RCC 7860 (cell line): ENCODE measurements at places on chromosomes 7 and 10.

GRCh38 chr7:45177801-45178200 lies 20.2 kb downstream of the RAMP3 start:
- no peak for DNase-seq

DNA sequence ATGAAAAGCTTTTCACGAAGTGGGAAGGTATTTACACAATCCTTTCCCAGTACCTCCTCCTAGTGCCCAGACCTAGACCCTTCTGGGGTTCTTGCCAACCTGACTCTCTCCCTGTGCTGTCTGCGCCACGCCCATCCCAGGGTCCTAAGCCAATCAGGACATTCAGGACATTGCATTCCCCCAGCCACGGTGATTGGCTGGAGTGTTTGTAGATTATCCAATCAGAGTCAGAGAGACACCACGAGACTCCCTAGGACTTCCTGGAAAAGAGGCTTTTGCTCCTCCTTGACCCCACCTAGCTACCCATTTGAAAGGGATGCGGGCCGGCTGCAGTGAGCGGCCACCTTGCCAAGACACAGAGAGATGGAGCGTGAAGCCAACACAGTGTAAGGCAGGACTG lies 3.5 kb upstream of the GDF2 start:
- peak; percentile 5 for DNase-seq

DNA sequence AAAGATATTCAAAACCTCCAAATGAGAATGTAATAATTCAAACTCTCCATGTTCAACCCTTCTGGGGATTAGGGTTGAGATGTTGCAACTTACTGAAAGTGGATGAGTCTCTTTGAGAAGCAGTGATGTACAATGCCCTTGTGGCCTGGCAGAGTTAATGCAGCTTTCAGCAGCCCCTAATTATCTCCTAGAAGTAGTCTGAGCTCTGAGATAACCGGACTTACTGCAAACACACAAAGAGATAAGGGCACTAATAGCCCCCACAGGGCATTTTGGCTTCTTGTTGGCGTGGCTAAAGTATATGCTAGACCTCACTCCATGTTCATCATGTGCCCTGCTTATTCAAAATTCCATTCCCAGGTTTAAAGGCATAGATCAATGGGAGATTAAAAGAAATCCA lies 404.7 kb downstream of the NEBL start:
- no peak for DNase-seq

DNA sequence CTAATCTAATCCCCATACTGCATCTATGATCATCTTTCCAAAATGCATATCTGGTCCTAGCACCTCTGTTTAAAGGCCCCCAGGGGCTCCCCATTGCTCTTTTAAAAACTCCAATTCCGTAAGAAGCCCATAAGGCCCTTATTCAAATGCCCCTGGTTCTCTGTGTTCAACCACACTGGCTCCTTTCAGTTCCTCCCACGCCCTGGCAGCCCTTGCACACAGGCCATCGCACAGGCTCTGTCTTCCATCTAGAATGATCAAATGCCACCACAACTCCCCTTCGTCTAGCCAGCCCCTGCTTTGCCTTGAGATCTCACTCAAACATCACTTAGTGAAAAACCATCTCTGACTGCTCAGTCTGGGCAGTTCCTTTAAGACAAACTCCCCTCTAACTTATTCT lies 112.9 kb upstream of the LYZL2 start:
- no peak for DNase-seq

DNA sequence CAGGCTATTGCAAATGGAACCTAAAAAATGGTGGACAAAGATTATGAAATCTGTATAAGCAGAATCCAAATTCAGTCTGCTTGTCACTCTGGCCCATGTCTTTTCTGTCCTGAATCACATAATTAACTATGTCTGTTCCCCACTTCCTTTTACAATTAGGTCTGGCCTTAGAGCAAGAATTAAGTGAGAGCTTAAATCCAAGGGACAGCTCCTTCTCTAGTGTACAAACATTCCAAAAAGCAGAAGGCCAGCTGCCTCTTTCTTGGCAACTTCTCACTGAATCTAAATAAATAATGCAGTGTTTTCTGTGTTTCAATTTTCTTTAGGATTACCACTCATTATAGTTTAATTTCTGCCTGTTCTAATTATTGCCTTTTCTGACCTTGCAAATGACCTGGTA lies 39.3 kb upstream of the NEBL start:
- DNase-seq: no peak

DNA sequence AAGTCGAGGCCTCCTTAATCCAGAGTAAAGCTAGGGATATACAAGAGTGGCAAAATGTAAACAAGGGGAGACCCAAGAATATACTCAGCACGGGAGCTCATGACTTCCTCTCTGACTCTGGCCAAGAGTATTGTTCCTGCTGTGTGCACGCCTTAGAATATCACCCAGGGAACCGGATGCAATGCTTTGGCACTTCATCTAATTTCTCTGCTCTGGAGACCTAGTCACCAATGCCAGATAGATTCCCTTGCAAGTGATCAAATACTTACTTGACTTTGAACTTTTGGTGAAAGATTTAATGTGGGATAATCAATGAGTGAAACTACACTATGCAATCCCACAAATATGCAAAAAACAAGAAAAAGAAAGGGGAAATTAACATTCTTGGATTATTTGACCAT lies 695.5 kb downstream of the INHBA start:
- no peak for DNase-seq

DNA sequence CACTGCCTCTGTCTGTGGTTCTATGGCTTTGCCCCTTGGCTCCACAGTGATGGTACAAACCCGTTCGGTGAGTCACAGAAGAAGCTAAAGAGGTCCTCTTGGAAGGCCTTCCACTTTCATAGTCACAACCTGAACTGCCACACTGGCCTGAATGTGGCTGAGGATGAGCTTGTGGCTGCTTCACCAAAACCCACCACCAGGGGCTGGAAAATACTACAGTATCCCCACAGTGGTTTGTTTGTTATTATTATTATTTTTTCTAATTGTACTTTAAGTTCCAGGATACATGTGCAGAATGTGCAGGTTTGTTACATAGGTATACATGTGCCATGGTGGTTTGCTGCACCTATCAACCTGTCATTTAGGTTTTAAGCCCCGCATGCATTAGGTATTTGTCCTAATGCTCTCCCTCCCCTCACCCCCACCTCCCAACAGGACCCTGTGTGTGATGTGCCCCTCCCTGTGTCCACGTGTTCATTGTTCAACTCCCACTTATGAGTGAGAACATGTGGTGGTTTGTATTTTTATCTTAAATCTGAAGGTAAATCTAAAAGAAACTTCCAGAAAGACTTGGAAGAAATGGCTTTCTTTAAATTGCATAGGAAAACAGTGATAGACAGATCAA lies 160.8 kb upstream of the NPSR1 start:
- no peak for DNase-seq

DNA sequence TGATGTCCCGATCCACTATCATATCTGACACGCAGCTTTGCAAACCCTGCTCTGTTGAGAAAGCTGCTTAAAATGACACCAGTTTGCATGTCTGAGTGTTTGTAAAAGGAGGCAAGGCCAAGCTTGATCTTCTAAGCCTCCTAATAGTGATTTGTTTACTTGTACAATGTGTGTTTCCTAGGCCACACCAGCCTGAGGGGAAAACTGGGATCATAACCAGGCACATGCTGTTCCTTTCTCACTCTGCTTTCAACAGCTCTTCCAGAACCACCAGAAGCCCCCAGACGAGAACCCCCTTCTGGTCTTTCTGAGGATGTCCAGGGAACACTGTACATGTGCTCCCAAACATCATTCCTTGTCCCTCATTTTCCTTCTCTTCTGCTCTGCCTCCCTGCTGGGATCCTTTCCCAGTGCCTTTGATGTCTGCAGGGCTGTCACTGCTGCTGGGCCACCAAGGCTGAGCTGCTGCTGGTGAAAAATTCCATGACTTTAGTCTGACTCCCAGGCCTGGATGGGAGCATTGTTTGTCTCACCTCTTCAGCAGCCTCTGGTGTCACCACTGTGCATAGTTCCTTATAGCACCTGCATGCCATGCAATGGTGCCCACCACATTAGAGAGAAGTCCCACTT lies 4.0 kb upstream of the LGI1 start:
- DNase-seq: no peak

DNA sequence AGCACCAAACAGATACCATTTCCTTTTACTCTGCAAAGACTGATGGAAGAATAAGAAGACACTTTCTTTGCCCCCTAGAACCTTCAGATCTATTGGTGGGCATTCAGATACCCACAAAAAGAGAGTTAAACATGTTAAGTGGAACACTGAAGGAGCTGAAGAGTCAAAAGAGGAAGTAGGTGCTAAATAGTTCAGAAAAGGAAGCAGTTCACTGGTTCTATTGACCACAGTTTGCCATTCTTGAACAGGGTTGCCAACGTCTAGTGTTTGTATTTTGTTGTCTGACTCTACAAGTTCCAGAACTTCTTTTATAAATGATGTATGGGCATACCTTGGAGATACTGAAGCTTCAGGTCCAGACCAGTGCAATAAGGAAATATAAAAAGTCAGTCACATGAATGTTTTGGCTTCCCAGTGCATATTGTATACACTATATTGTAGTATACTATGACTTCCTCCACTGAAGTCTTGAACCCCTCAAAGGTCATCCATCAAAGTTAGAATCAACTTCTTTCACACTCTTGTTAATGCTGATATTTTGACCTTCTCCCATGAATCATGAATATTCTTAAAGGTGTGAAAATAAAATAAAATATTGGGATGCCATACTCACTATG lies 47.5 kb upstream of the AGR3 start:
- no peak for DNase-seq
